ENCODE measurements at places on chromosomes 1 and 21.

DNA sequence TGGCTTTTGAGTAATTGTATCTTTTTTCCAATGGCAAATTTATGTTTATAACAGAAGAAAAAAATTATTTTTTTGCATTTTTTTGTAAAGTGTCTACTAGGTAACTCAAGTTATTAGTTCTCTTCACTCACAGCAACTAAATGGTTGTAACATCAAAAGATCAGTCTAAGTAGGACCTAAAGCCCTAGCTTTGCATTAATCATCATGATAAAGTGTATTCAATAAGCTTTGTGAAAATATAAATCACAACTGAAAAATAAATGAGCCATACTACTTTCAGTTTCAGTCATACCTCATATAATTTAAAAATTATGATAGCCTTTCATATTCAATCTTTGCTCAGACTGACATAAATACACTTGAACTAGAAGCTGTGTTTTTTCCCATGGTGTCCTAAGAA, 6.9 kb downstream of the TAF5L start:
- DNase-seq, result no peak

GRCh38 chr21:26934383-26934782, 32.5 kb downstream of the ADAMTS5 start:
- no peak for DNase-seq

DNA sequence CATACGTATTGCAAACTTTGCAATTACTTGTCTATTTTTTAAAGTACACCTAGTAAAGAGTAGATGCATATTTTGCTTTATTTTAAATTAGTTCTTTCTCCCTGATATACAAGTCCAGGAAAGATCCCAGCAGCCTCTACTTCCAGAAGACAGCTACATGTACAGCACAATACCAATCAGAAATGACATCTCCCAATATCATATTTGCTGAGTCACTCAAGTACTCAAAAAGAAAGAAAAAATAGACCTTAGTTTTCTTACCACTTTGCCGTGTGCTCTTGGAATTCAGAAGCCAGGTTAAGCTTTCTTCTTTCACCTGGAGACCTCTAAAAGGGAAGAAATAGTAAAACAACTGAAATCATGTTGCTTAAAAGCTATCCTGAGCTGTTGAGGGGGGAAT, 412.6 kb upstream of the RUNX1 start:
- no peak for DNase-seq

DNA sequence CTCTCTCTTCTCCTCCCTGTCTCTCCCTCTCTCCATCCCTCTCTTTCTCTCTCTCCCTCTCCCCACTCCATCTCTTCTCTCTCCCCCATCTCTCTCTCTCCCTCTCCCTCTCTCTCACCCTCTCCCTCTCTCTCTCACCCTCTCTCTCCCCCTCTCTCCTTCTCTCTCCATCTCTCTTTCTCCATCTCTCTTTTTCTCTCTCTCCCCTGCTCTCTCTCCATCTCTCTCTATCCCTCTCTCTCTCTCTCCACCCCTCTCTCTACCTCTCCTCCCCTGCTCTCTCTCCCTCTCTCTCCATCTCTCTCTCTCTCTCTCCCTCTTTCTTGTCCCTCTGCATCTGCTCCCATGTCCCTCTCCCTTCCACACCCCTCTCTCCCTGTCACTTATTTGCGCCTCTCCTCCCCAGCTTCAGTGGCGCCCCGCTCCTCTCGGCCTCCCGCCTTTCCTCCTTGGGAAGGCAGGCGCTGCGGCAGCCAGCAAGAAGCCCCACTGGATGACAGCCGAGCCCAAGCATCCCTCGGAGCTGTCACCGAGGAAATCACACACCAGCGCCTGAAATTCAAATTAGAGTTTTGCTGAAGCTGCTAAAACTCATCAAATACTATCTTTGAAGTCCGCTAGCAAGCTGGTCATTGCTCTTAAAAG, 15.3 kb upstream of the EPHA8 start:
- no peak for DNase-seq

DNA sequence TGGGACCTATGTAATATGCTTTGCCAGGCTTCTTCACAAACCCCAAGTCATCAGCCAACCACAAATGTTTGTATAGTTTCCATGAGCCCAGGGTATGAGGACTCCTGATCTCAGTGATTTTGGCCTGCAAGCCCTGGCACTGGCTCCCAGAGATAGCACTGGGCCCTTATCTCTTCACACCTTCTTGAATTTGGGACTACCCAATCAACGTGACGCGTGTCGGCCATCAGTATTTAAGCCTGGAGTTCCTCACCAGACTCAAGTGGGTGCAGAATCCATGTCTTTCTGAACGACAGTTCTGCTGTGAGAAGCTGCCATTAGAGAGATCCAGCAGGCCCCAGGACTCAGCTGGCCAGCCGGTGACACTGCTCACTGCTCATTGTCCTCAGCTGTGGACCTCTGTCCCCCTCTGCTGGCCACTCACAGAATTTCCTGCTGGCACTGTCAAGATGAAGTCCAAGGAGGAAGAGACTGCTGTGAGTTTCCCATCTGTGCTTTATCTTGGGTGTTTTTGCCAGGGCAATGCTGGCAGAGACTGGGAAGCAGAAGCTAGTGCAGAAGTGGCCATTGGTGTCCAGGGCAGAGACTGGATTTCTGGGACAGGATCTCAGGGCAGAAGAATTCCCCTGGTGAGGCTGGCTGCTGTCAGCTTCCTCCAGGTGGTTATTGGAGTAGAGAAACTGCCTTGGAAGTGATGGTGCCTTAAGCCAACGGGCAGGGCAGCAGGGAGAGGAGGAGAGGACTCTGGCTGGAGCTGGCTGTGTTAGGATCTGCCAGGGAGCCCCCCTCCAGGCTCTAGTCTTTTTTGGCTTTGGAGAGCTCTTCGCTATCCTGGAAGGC, 28.4 kb downstream of the TMCC2 start:
- DNase-seq, result peak; percentile 79

GRCh38 chr1:38834221-38834782, 25.3 kb downstream of the RRAGC start:
- DNase-seq, result peak; percentile 12

DNA sequence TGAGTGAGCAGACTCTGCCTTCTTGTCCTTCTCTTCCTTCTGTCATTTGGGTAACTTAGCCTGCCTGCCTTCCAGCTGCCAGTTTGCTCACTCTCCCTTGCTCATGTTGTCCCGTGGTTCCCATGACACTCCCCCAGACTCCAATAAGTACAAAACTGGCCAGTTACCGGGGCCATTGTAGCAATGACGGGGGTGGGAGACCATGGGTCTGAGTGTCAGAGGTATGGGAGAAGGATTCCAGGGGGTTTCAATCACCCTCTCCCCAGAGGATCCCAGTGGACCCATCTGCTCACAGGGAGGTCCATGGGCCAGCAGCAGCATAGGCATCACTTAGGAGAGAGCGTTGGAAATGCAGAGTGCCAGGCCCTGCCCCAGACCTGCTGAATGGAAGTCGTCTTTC, 51.3 kb downstream of the CAPN9 start:
- no peak for DNase-seq
